ENCODE measurements at places on chromosomes 11 and 22.

DNA sequence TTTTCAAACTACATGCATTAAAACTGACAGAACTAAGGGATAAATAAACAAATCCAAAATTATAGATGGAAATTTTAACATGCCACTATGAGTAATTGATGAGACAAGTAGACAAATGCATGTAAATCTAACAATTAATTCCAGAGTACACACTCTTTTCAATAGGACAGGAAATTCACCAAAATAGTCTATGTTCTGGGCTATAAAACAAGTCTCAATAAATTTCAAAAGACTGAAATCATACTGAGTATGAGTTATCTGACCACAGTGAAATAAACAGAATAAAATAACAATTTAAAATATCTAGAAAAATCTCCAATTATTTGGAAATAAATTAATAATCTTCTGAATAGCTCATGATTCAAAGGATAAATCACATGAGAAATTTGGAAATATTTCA is 38.5 kb upstream of the ME3 start:
- DNase-seq: no peak

DNA sequence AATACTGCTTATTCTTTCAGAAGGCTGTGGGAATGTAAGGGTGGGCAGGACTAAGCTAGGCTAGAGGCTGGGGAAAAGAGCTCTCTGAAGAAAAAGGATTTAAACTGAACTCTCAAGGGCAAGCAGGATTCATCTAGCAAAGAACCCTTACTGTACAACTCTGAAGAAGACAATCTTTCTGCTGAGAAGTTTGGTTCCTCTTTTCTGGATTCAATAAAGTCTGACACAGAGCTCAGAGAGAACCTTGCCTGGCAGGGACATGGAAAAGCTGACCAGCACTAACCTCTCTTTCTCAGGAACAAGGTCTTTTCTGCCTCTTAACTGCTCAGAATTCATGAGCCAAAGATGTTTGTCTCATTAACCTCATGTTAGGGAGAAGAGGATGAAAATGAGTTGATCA is 388.4 kb upstream of the DDI1 start:
- no peak for DNase-seq

DNA sequence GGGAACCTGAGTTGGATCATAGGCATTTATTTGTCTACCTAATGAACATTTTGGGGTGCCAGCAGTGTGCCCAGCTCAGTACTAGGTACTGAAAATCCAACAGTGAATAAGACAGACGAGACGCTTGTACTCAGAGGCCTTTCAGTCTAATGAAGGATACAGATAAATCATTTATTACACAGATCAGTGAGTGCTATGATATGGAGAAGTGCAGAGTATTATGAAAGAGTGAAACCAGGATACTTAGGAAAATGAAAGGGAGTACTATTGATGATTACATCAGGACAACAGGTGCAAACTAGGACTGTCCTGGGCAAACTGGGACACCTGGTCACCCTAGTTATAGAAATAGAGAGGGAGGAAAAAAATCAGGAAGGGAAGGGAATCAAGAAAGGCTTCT is 207.5 kb upstream of the NCAM1 start:
- DNase-seq: no peak

GRCh38 chr11:63573881-63574855 is 11.0 kb upstream of the PLAAT2 start:
- DNase-seq: peak; percentile 44

DNA sequence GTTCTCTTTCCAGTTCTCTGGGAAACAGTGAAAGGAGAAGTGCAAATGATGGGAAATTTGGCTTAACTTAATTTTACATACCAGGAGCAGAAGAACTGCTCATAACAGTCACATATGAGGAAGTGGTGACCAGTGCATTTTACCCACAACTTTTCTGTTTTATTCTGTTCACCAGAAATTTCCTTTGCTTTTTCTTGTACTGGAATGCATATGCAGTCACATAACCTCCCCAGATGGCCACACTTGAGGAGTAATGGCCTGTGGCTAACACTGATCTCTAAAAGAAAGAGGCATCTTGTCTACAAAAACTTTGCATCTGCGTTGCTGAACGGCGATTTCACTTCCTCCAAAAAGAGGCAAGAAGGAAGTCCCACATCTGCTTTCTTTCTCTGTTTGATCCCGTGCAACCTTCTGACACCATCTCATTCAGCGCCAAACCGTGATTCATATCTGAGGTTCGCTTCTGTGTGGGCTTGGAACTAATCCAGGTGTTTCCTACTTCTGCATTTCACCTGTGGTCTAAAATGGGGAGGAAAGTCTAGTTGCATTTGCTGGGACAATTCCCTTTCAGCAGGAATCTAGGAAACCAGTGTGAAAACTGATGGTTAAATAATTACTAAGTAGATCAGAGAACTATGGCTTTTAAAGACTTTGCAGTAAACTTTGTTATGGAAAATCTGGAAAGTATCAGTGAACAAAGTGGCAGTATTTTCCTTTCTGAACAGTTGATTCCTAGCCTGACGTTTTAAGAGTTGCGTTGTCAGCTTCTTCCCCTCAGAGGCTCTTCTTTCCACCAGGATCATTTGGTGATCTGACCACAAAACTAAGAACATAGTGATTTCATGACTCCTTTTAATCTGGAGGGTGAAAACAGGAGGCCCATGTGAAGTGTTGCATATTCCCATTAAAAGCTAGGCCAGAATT is 4.2 kb upstream of the MPEG1 start:
- peak; percentile 17 for DNase-seq

DNA sequence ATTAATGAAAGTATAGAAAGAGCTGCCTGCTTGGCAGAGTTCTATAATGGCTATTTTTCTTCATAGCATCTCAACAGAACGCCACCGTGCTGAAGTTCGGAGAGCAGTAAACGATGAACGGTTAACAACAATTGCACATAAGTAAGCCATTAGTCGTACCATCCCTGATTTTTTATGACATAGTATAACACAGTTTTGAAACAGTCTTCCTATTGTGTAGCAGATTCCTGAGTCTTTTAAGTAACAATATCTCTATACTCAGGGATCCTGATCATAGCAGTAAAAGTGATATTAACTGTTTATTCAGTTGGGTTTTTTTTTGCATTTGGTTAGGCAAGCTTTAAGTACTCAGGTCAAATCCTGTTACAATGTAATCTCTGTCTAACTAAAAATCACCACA is 8.4 kb downstream of the EMSY start:
- DNase-seq: no peak

GRCh38 chr11:84675396-84676025 is 951.6 kb downstream of the DLG2 start:
- DNase-seq: no peak

DNA sequence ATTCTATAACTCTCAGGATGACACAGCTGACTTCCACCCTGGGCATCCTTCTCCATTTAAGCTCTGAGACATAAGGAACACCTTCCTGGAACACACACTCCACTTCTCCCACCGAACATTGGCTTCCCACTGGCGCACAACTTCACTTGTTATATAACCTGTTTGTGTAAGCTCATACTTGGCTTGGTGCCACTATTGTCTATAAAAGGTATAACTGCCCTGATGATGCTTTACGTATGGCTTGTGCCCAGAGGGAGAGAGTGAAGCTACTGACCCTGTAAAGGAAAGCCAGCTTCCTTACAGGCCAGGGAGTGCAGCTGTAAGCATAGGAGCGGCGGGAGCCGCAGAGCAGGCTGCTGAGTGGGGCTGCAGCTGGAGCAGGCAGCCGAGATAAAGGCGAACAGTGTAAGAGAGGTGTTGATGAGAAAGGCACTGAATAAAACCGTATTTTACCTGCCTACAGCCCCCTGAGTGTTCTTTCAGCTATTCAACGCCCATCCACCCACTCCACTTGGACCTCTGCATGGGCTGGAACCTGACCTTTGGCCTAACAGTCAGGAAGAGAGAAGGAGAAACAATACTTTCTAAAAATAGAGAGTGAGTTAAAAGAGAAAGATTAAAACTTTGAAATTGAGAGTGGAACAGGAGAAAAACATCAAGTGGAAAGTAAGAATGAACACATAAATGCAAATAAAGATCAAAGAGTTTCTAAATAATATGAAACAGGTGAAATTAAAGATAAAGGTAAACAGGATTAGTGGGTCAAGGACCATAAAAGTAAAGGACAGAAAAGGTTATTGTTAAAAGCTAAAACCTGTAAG is 252.1 kb upstream of the ARHGAP42 start:
- DNase-seq: no peak

- peak; percentile 47 for DNase-seq
Measured at GRCh38 chr11:6203327-6203726, 2.0 kb upstream of the C11orf42 start.

- DNase-seq: no peak
Measured at GRCh38 chr11:59785818-59786217, 24.8 kb downstream of the MRPL16 start.
